ENCODE measurements at places on chromosomes 5 and 9.

- DNase-seq, result no peak
Measured at GRCh38 chr9:8850914-8851313, 1051.3 kb upstream of the DMAC1 start.

GRCh38 chr5:84383816-84384603 lies 670 bp downstream of the EDIL3 start:
- DNase-seq, result no peak

- no peak for DNase-seq
Measured at GRCh38 chr9:75607521-75607920, 283.0 kb upstream of the PCSK5 start.

DNA sequence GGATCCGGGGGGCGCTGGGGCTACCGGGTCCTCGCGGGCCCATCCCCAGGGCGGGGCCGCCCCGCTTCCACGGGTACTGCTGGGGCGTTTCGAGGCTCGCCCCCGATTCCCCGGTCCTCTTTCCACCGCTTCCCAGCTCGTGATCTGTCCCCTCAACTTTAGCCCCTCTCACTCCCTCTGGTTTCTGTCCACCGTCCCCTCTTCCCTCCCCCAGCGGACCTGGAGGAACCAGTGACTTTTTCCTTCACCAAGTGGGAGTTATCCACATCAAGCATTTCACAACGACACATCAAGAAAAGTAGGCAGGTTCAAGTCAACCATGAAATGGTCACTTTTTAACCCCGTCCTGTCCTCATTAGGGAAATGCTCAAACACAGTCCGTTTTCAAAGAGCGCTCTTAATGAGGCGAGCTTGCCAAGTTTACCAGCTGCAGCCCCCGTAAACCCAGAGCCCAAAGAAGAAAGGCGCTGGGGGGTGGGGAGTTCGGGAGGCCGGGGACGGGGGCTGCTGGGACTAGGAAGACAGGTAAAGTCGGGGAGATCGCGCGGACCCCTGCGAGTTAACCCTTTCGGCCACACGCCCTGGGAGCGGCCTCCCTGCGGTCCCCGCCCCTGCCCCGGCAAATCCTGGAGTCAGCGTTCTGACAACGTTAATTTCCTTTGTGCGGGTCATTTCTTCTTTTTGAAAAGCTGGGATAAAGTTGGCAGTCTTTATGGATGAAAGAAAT lies 2.1 kb upstream of the NFIB start:
- DNase-seq, result no peak

- no peak for DNase-seq
Measured at GRCh38 chr9:16828340-16829281, 41.9 kb downstream of the BNC2 start.

DNA sequence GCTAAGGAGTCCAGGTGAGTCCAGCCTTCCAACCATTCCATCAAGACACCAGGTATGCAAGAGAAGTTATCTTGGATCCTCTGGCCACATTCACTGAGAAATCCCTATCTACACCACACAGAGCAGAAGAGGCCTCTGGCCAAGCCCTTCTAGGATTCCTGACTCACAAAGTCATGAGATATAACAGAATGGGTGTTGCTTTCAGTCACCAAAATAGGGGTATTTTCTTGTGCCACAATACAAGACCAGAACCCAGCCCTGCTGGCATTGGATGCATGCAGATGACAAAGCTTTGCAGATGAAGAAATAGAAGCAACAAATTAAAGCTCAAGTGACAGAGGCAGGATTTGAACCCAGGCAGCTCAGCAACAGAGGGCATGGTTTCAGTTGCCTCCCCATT lies 73.5 kb downstream of the PTPN3 start:
- DNase-seq, result no peak
